Stomach (tissue), 19 donors: ENCODE measurements at places on chromosomes 1 and 21. TPM values are rescaled to one million over a fixed set of nuclear protein-coding genes. Genes with fewer than 3 reads are reported as not detected.

Gene B3GALT5
- polyA plus RNA-seq: 0.12 TPM

DNA sequence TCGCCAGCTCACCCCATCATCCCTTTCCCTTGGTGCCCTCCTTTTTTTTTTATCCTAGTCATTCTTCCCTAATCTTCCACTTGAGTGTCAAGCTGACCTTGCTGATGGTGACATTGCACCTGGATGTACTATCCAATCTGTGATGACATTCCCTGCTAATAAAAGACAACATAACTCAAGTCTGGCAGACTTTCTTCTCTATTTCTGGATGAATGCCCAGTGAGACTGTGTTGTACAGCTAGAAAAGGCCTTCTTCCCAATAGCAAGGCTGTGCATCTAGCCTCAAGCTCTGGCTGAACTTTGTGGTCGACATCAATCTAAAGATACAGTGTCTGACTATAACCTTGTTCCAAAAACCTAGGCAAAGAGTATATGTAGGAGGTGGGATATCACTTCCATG lies 6.4 kb downstream of the IL24 start:
- DNase-seq: no peak

Gene SMG7
- 13.6 TPM for polyA plus RNA-seq

Gene KRTAP21-2
- not detected for polyA plus RNA-seq

Gene IRF6
- polyA plus RNA-seq: 27.8 TPM

DNA sequence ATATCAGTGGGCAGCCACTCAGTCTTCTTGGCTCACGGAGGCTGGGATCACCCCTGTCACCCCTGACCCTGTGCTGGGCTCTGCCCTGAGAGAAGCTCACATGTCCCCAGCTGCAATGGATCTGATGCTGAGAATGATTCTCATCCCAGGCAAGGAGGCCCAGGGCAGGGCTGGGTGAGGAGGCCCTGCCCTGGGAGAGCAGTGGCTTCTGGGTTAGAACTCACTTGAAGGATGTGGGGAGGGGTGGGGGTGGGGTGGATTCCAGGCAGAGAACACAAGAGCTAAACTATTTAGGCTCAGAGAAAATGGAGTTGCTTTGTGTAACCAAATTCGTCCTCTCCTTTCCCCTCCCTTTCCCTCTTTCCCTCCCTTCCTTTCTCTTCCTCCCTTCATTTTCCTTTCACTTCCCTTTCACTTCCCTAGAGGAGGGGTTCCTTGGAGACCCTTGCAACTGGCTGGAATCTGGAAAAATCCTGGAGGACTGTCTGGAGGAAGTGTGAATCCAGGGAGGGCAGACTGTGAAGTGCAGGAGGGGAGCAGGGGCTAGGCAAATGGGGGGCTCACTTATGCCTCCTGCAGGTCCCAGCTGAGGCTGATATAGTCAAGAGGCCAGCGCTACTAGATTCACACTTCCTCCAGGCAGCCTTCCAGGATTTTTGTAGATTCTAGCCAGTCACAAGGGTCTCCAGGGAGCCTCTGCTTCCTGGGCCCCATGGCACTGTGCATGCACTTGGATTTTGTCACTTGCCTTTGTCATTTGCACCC lies 47.0 kb downstream of the IGSF21 start:
- DNase-seq: no peak

DNA sequence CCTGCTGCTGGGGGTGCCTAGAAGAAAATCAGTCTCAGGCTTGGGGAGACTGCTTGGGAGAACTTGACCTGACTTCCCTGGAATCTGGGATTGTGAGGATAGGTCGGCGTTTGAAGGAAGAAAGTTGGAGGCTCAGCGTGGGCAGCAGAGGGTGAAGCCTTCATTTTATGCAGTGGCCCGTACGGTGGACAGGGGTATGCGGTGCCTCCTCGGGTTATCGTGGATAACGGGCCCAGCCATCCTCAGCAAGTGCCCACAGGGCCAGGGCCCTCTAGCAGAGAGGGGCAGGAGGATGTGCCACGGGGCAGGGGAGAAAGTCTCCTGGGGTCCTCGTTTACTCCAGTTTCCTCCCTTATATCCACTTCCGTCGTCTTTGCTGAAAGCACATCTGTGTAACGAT lies 34.0 kb downstream of the CHAF1B start:
- no peak for DNase-seq

GRCh38 chr1:201125800-201126199 lies 1.2 kb downstream of the ASCL5 start:
- DNase-seq: no peak

GRCh38 chr1:2643414-2644077 lies 10.7 kb upstream of the MMEL1 start:
- no peak for DNase-seq

Gene ELOA
- 19.1 TPM for polyA plus RNA-seq

GRCh38 chr1:83791821-83792437 lies 207.0 kb downstream of the TTLL7 start:
- no peak for DNase-seq

DNA sequence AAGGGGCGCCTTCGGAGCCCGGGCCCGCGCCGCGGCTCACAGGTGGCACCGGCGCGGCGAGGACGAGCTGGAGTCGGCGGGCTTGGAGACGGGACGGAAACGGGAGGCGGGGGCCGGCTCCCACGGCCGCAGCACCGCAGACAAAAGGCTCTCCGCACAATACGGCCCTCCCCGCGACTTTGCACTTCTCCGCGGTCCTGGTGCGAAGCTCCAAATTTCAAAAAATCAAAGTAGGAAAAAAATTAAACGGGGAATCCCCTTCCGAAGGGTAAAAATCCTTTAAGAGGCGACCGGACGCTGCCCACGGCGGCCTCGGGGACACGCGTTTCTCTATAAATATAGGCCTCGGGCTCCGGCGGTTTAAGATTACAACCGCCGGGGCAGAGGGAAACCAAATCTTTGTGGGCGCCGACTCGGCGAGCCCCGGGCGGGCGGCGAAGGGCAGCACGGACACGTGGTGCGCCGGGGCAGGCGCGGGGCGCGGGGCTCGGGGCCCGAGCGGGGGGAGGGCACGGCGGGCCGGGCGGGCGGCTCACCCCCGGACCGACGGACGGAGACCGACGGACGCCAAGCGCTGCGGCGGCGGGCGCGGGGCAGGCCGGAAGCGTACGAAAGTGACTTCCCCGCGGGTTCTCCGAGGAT lies 453 bp downstream of the PABPC4 start:
- DNase-seq: peak; percentile 30

DNA sequence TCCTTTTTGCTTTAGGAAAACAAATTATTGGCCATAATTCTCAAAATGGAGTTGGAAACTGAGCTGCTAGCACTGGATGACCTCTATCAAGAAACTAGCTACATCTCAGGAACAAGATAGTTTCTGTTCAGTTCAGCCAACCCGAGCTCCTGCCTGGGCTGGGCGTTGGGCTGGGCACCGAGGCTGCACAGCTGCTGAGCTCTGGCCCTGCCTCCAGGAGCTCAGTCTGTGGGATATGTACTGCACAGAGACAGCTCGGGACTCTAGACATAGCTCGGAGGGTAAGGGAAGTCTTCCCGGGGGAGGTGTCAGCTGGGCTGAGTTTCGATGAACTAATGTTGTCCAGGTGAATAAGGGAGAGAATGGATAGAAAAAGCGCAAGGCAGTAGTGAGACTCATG lies 24.5 kb upstream of the SLC1A7 start:
- no peak for DNase-seq

Gene LIX1L
- polyA plus RNA-seq: 8.2 TPM

- no peak for DNase-seq
Measured at GRCh38 chr21:42055425-42055824, 15.7 kb upstream of the UMODL1 start.

- no peak for DNase-seq
Measured at GRCh38 chr1:205588636-205589035, 43.2 kb downstream of the ELK4 start.

DNA sequence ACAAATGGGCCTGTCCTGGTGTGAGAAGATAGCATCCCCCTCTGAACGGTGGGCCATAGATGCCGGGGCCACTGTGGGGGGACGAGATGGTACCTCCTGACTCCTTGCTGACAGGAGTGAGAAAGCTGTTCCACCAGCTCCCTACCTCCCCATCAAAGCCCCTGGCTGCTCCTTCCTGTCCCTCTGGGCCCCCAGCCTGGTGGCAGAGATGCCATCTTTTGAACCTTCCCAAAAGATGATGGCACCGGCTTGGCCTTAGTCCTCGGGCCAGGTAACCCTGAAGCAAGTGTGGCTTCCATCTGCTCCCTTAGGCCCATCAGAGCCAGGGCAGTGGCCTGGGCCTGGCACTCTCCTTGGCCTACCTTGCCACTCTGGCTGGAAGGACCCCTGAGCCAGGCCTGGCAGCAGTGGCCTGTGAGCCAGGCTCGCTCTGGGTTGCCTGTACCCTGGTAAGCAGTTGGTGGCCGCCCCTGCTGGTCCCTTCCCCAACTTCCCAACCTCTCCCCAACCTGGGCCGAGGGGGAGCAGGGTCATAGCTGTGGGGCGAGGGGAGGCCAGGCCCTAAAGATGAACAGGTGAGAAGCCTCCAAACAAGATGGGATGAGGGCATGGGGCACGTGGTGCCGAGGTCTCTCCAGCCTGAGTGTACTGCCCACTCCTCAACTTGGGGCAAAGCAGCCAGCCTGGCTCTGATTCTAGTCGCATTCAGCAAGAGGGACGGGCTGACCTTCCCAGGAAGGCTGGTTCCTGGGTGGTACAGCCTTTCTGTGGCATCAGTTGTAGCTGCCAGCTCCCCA lies 34.7 kb downstream of the ZBTB17 start:
- no peak for DNase-seq

- DNase-seq: no peak
Measured at GRCh38 chr1:229124116-229124515, 146.8 kb upstream of the RAB4A start.

- no peak for DNase-seq
Measured at GRCh38 chr1:224640587-224640986, 24.5 kb downstream of the CNIH3 start.

DNA sequence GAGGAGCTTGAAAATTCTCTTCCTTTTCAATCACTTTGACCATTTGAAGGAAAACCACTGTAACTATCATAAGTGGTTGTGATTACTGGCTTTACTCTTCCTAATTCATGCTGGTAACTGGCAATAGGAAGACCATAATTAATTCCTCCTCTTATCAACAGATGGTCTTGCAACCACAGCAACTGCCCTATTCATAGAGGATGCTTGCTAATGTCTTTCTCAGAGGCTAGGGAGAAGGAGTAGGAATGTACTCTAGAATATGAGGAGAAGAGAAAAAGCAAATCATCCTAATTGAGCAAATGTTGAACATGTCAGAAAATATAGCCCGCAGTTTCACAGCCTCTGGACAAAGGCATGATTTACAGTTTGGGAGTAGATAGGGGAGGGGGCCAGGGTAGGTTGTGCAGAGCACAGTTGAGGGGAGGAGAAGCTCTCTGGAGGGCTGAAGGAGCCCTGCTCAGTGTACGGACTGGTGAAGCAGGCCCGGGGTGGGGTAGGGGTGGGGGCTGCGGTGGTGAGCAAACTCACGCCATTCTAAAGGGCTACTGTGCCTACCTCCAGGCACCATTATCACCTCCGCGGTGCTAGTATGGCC lies 192.9 kb downstream of the PCP4 start:
- no peak for DNase-seq

Gene VCAM1
- 1.6 TPM for polyA plus RNA-seq

- no peak for DNase-seq
Measured at GRCh38 chr1:51728611-51729155, 111.8 kb downstream of the OSBPL9 start.

DNA sequence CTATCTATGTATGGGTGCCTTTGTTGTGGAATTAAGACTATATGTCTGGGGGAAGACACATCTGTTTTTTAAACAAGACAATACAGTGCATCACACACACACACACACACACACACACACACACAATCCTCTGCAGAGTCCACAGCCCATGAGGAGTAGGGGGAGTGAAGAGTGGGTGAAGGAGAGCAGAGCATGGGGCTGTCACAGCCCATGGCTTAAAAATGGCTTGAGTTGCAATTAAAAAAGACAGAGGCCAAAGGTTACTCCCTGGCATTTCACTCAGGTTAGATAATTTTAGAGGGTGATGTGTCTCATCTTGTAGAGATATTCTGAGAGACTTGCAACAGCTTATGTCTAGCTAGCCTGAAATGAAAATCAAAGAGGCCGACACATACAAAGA lies 176.5 kb upstream of the PLXNA2 start:
- no peak for DNase-seq

DNA sequence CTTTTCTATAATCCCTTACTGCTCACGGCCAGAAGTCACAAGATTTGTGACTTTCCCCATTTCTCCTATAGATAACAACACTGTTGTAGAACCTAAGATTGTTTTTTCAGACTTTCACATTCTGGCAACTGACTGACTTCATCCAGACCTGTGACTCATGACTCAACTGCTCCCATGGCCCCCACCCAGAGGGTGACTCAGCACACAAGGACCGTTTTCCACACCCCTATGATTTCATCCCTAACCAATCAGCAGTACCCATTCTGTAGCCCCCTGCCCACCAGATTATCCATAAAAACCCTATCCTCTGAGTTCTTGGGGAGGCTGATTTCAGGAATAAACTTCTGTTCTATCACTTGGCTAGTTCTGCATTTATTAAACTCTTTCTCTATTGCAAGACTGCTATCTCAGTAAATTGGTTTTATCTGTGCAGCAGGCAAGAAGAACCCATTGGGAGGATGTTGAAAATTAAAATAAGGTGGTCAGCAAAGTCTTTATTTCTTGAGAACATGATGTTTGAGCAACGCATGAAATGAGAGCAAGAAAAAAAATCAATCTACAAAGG lies 79.7 kb downstream of the NGF start:
- DNase-seq: no peak

- DNase-seq: no peak
Measured at GRCh38 chr1:160432371-160432786, 32.0 kb downstream of the VANGL2 start.

Gene TAS1R3
- 0.10 TPM for polyA plus RNA-seq
